ENCODE measurements at places on chromosomes 3 and 15.
A peak's percentile ranks its signal among the peaks of the same experiment; 100 is the strongest.

- no peak for DNase-seq
Observed at GRCh38 chr3:61340931-61341461, 89.7 kb upstream of the FHIT start.

DNA sequence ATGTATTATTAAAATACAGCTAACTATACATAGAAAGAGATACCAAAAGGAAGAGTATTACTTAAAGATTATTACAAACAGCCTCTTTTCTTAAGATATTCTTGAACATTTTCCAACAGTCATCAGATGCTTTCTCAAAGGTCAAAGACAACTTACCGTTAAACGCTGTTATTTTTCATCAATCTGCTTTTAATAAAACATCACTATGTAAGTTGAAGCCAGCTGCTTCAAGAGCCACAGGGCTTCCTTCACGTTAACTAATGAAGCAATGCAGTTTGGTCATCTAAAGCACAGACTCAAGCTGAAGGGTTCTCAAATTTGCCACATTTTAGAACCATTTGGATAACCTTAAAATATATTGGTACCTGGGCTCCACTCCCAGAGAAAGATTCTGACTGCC is 578.8 kb downstream of the ROBO2 start:
- no peak for DNase-seq

GRCh38 chr3:43390255-43390588 is 103.9 kb downstream of the SNRK start:
- DNase-seq = no peak

- no peak for DNase-seq
Observed at GRCh38 chr3:127065138-127065427, 82.2 kb downstream of the PLXNA1 start.

- no peak for DNase-seq
Observed at GRCh38 chr15:62392376-62392775, 227.3 kb upstream of the C2CD4B start.

DNA sequence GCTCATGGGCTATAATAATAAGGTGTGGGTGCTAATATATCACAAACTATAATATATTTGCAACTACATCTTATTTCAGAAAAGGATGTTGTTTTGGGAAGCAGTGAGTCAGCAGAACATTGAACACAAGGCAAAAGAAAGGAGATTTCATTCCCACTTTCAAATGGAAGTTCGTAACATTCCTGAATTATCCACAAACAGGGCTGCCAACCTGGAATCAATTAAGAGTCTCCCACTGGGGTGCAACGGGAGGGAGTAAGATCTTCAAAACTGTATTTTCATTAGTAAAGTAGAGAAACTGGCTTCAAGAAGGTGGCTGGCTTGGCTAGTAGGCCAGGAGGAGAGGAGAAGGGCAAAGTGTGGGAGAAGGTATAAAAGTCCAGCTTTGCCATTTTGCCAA is 479.6 kb downstream of the CNTN3 start:
- DNase-seq = no peak

GRCh38 chr3:31692751-31693150 is 160.0 kb downstream of the STT3B start:
- no peak for DNase-seq

- no peak for DNase-seq
Observed at GRCh38 chr15:56281145-56281544, 37.5 kb upstream of the RFX7 start.

DNA sequence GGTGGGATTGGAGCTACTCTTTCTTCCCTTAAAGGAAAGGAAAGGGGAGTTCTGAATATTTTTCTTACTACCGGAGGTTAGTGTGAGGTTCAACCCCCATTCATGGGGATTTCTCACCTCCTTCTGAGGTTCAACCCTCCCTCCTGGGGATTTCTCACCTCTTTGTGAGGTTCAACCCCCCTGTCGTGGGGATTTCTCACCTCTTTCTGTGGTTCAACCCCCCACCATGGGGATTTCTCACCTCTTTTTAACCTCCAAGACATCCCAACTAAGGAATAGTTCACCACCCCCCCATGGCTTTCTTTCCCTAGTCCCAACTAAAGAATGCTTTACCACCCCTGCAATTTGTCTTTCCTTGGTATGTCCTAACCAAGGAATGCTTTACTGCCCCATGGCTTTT is 520.3 kb downstream of the EDEM1 start:
- no peak for DNase-seq

GRCh38 chr3:108461661-108462111 is 48.7 kb downstream of the MYH15 start:
- DNase-seq = no peak

DNA sequence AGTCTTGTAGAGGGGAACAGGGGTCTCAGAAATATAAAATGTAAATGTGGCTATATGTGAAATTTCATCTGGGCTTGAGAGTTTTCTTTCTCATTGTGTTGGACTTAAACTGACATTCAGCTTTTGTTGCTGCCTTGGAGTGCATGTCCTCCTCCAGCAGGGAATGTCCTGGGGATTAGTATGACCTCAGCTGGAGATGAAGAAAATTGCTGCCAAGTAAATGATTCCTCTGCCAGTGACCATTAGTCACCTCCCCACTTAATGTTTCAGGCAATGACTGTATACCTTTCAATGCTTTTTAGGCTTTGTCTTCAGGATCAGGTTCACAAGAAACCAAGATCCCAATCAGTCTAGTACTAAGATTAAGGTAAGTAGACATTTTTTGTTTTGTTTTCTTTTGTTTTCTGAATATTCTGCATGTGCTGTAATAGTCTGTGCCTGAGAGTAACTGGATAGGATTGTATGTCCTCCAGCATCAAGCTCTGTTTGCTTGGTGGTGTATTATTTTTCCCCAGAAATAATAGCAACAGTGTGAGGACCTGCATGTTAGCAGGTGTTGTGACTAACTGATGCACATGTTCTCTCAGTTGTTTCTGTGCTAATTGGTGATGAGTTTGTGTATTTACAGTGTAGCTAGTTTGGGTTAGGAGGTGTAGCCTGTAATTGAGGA is 18.1 kb upstream of the SLC22A13 start:
- peak; percentile 79 for DNase-seq

DNA sequence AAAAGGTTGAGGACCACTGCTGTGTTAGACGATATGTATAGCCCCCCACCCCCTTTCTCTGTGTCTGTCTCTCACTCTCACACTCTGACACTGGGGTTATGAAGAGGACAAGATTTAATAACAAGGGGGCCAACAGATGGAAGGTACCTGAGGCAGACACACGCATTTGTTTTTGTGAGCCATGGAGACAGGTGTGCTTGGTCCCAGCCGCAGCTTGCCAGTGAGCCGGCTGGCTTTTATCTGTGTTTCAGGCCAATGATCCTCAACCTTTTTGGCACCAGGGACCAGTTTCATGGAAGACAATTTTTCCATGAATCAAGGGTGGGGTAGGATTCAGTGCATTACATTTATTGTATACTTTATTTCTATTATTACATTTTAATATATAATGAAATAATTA is 394.9 kb upstream of the RGMA start:
- no peak for DNase-seq
